ENCODE measurements at places on chromosomes 3 and 15.

GRCh38 chr15:74250266-74250665 lies 14.1 kb downstream of the CCDC33 start:
- DNase-seq = no peak

GRCh38 chr3:123110282-123110975 lies 43.6 kb downstream of the PDIA5 start:
- DNase-seq = no peak

- DNase-seq = no peak
These were observed 17.2 kb downstream of the CCDC33 start for GRCh38 chr15:74253211-74253921.

DNA sequence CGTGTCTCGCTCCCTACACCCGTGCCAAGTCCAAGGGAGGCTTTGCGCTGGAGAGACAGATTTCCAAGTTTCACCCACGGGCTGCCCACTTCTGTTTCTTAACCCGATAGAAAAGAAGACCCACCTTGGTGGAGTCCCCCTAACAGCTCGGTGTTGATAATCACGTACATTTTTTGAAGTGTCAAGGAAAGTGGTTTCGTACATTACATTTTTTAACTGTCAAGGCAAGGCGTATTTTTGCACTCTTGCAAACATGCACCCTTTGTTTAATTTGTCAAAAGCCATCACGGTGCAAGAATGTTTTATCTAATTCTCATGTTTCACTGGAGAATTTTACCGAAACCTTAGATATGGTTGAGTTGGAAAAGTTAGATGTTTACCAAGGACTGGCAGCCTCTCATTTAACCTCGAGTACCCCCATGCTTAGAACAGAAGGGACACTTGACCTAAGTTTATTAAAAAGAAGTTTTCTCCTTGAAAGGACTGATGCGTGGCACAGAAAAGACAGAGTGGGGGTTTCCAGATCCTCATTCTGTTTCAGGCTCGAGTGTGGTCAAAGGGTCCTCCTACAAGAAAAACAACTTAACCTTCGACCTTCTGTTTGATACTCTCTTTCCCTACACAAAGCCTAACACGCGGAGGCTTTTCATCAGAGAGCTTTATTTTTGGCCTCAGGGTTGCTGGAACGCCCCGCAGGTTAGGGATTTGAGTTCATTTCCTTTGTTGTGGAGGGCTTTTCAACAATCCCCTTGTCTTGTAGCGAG lies 882 bp downstream of the GXYLT2 start:
- no peak for DNase-seq

- DNase-seq = no peak
These were observed 163.5 kb downstream of the NSMCE3 start for GRCh38 chr15:29106116-29106515.

DNA sequence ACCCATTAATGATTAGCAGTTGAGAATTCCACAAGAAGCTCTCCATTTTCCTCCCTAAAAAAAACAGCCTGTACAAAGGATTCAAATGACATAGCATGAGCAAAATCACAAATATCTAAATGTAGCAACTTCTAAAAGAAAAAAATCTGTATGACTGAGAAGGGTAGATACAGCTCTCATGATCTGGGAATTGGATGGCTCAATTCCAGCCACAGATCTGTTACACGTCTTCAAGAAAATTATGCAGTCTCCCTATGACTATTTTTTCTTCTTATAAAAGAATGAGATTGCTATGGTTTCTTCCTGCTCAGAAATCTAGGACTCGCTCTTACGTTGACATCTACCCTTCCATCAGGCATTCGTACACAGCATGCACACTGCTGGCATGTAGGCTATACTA lies 71.5 kb downstream of the PLCH1 start:
- DNase-seq = no peak

- DNase-seq = no peak
These were observed 44.0 kb upstream of the ALCAM start for GRCh38 chr3:105322570-105323273.

GRCh38 chr3:142863010-142863817 lies 25.7 kb downstream of the PCOLCE2 start:
- DNase-seq = no peak

GRCh38 chr3:48561045-48561736 lies 2.4 kb downstream of the UCN2 start:
- DNase-seq = no peak
